ENCODE measurements at places on chromosomes 6 and 20.
A peak's percentile ranks its signal among the peaks of the same experiment; 100 is the strongest.

DNA sequence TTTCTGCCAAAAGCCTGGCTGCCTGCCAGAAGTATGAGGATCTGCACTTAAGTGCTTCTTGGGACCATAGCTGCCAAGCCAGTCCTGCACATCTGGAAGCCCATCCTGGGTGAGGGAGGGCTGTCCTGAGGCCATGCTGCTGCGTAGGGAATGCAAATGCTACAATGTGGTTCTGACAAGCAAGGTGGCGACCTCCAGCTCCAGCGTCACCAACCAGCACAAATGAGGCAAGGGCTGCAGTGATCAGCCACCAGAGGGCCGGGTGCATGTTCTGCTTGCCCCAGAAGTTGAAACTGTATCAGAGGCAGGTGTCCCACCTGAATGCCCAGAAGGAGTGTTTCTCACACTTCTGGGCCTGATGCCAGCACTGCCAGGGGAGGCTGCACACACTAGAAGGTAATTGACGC, 99.1 kb upstream of the KCNQ5 start:
- DNase-seq, result peak; percentile 61

DNA sequence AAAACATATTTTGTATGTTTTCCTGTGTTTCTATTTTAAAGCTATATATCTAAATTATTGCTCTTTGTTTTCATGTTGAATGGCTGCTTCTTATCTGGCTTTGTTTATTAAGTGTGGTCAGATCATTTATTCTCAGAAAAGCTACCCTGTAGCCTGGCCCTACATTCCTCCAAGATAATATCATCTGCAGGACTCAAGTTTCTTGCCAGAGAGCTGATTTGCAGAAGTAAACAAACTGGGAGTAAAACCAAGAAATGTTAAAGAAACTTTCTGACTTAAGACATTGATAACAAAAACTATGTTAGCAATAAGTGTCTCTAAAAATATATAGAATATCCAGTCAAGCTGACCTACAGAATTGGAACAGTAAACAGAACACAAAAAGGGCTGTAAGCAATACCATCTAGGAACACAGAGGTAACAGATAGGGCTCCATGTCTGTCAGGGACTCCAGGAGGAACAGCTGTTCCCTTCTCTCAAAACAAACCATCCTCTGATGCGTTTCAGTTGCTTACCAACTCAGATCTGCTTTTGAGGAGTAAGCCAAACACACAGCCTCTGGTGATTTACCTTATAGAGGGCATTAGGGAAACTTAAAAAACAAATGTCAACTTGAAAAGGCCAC, 17.5 kb upstream of the CEP85L start:
- peak; percentile 46 for DNase-seq

- DNase-seq, result peak; percentile 88
Observed at GRCh38 chr20:49276161-49276960, 1.5 kb downstream of the ZNFX1 start.

DNA sequence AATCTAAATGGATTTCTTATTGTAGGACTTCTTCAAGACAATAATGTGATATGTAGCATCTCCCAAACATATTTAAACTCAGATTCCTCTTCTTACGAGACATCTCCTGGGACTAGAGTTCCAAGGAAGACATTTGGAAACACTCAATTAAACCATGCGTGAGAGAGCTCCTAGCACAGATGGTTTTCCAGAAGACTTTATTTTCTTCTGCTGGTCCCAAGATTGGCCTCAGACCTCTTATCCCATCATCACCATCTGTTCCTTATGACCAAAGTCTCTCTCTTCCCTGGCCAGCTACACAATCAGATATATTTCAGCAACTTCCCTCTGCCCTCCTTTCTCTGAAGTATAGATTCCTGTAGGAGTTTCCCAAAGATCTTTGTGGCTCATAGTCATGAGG, 93.2 kb upstream of the JARID2 start:
- peak; percentile 85 for DNase-seq

GRCh38 chr20:33474097-33474873, 15.6 kb upstream of the CBFA2T2 start:
- no peak for DNase-seq

All from NCI-H82 (cell line).